ENCODE measurements at places on chromosomes 2 and 18. TPM values are rescaled to one million over a fixed set of nuclear protein-coding genes. Genes with fewer than 3 reads are reported as not detected.

DNA sequence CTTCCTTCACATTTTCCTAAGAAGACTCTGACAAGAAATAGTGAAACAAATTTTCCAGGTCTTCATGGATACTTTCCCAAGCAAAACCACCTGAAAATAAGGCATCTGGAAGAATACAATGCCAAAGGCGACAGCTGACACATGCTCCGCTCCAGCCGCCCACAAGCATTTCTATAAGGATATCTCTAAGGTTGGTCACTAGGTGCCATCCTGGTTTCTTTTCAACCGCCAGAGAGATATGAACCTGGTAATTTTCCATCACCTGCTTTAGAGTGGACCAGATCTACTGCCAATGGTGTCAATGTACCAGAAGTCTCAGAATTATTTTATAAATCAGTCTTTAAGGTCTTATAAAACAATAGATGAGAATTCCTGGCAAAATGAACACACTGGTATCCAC is 97.2 kb downstream of the GAREM1 start:
- DNase-seq, result no peak
- no peaks in the 10 kb centered on the region for H3K4me1 ChIP-seq
- H3K4me3 ChIP-seq, result no peak overlapping the region
- H3K27ac ChIP-seq, result no peak overlapping the region
- no peaks in the 10 kb centered on the region for H3K36me3 ChIP-seq
- no peaks in the 10 kb centered on the region for H3K27me3 ChIP-seq

XDH gene
- 0.43 TPM for total RNA-seq

DNA sequence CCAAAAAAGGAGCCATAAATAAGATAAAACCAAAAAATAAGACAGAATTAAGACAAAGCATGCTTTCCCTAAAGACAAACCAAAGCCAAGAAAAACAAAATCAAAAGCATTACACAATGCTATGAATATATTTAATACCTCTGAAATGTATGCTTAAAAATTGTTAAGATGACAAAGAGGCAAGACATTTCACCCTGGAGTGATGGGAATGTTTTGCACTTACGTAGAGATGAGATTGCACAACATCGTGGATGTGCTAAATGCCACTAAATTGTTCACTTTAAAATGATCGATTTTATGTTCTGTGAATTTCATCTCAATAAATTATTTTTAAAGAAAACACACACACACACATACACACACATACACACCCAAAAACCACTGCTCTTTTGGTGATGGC is 386.6 kb upstream of the KLHL29 start:
- DNase-seq, result no peak
- H3K4me3 ChIP-seq, result no peak overlapping the region
- H3K4me1 ChIP-seq, result peaks cover 13% of the 10 kb centered on the region
- no peak overlapping the region for H3K27ac ChIP-seq
- no peaks in the 10 kb centered on the region for H3K27me3 ChIP-seq

DNA sequence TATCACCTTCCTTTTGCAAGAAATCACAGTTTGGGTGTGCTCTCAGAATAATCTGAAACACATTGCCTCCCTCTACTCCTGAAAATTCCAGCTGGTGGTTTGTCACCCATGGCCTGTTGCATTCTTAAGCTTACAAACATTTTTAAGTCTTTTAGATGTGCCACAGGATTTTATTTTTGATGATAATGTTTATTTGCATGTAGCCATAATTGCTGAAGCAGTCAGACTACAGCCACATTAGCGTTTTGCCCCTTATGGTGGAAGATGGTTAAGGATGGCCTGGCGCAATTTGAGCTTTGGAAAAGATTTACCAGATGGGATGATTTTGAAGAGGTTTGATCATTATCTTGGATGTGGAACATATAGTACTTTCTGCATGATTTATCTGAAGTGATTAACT is 439.5 kb downstream of the MEIS1 start:
- no peaks in the 10 kb centered on the region for H3K27me3 ChIP-seq
- H3K4me3 ChIP-seq, result no peak overlapping the region
- no peaks in the 10 kb centered on the region for H3K4me1 ChIP-seq
- DNase-seq, result no peak

DNA sequence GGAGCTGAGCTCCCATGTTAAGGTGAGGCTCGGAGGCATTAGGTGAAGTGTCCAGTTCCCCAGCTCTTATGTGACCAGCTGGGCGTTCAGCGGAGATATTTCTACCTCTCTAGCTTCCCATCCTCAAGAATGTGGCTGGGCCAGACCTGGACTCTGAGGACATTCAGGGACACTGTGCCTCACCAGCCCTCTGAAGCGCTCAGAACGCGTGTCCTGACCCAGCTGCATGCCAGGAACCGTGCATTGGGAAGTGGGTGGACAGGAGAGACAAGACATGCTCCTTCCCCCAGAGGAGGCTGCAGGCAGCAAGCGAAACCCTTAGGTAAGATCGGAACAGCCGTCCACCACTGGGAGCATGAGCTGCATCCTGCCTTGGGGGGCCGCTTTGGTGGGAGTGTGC is 38.0 kb upstream of the GPAT2 start:
- DNase-seq, result no peak
- H3K36me3 ChIP-seq, result no peaks in the 10 kb centered on the region
- no peaks in the 10 kb centered on the region for H3K27me3 ChIP-seq

ARHGAP15 gene
- total RNA-seq, result 2.2 TPM

GALNT13 gene
- 2.2 TPM for total RNA-seq

DNA sequence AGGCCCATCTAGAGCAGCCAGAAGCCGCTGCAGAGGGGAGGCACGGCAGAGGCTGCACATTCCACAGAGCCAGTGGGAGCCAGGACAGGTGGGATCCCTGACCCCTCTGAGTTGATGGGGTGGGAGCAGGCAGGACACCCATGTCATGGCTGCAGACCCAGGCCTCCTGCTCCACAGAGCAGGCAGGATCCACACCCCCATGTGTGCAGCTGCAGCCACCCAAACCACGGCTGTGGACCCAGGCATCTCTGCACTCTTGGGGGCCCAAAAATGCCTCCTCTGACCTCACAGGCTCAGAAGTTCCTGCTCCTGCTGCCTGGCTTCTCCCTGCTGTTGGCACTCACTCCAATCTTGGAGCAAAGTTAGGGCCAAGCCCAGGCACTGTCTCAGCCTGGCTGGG is 112.3 kb upstream of the TMEM18 start:
- H3K36me3 ChIP-seq, result no peaks in the 10 kb centered on the region
- H3K27me3 ChIP-seq, result no peaks in the 10 kb centered on the region
- H3K27ac ChIP-seq, result no peak overlapping the region
- DNase-seq, result no peak
- H3K4me1 ChIP-seq, result no peaks in the 10 kb centered on the region

GRCh38 chr2:9708683-9709538 is 78.1 kb upstream of the YWHAQ start:
- no peaks in the 10 kb centered on the region for H3K27me3 ChIP-seq
- H3K36me3 ChIP-seq, result no peaks in the 10 kb centered on the region
- DNase-seq, result no peak
- no peak overlapping the region for H3K27ac ChIP-seq
- no peaks in the 10 kb centered on the region for H3K4me1 ChIP-seq
- no peak overlapping the region for H3K4me3 ChIP-seq

DNA sequence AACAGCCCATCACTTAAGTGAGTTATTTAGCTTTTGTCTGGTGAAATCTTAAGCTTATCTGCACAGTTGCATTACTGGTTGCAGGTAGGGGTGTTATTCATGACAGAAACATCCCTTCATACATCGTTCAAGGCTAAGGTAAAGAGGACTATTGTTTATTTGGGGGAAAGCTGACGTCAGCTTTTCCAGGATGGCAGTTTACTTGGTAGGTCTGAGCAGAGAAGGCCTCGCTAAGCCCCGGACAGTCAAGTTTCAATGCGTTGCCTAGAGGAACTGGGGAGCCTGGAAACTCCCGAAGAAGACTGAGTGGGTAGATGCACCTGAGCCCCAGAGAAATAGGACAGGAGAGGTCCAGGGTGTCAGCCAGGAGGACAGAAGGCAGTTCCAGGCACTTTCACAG is 2.2 kb downstream of the RNU4ATAC start:
- no peaks in the 10 kb centered on the region for H3K27me3 ChIP-seq
- H3K27ac ChIP-seq, result peak overlapping the region; percentile 20
- no peaks in the 10 kb centered on the region for H3K36me3 ChIP-seq
- no peak for DNase-seq
- H3K4me3 ChIP-seq, result no peak overlapping the region
- H3K4me1 ChIP-seq, result peaks cover 44% of the 10 kb centered on the region

DNA sequence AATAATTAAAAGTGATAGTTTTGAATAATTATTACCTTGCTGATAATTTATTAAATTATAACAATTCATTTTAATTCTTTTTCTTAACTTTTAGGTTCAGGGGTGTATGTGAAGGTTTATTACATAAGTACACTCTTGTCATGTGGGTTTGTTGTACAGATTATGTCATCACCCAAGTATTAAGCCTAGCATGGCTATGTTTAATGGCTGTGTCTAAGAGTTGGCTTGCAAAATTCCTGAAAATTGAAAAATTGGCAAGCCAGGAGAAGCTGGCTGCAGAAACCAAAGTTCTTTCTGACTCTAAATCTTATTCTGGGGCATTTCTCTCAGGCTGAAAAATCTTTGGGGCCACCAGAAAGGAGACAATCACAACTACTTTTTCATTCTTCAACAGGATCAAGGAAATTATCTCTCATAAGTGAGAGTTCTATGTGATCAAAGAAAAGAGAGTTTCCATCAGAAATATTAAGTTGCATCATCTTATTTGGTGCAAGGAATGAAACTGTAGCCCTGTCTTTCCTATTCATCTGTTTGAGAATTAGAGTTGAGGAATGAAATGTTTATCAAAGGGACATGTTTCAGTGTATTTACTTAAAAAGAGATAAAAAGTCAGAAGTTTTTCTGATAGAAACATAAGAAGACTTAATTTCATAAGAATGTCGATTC is 412.1 kb upstream of the CDH2 start:
- no peaks in the 10 kb centered on the region for H3K27me3 ChIP-seq
- H3K27ac ChIP-seq, result no peak overlapping the region
- no peak for DNase-seq
- H3K4me1 ChIP-seq, result no peaks in the 10 kb centered on the region
- no peak overlapping the region for H3K4me3 ChIP-seq

- H3K36me3 ChIP-seq, result no peaks in the 10 kb centered on the region
- H3K27me3 ChIP-seq, result no peaks in the 10 kb centered on the region
- peaks cover 5% of the 10 kb centered on the region for H3K4me1 ChIP-seq
- no peak overlapping the region for H3K27ac ChIP-seq
- no peak for DNase-seq
Observed at GRCh38 chr2:174787487-174788205, 23.4 kb upstream of the CHRNA1 start.

- peaks cover 3% of the 10 kb centered on the region for H3K4me1 ChIP-seq
- H3K27me3 ChIP-seq, result no peaks in the 10 kb centered on the region
- peak; percentile 12 for DNase-seq
- no peaks in the 10 kb centered on the region for H3K36me3 ChIP-seq
Observed at GRCh38 chr18:79524181-79525078, 128.7 kb downstream of the NFATC1 start.

- no peak overlapping the region for H3K27ac ChIP-seq
- H3K4me3 ChIP-seq, result no peak overlapping the region
Observed at GRCh38 chr2:25698752-25699151, 25.4 kb upstream of the DTNB start.

DNA sequence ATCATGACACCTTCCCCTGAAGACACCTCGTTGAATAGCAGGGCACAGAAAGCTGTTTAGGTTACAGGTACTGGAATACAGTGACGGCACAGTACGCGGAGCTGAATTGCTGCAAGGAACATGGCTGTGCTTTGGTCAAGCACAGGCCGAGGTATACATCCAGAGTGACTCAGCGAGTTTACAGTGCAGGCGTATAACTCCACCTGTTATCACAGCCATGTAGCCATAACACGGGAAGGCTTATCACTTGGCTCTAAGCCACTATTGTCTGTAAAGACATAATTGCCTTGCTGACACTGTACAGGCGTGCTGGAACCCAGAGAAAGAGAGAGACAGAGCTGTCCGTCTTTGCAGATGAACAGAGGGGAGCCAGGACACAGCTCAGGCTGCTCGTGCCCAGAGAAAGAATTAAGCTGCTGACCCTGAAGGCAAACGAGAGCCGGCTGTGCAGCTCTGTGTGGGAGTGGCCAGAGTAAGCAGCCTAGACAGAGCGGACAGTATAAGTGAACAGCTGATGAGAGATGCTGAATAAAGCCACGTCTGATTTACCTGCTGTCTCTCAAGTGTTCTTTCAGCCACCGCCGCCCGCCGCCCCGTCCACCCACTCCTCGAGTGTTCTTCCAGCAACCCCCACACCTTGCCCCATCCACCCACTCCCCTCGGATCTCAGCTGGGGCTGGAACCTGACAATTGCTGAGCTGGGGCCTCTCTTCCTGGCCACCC is 87.3 kb upstream of the PPP1CB start:
- H3K27me3 ChIP-seq, result no peaks in the 10 kb centered on the region
- H3K4me3 ChIP-seq, result no peak overlapping the region
- DNase-seq, result peak; percentile 85
- peaks cover 44% of the 10 kb centered on the region for H3K4me1 ChIP-seq

GRCh38 chr2:111117598-111118480 is 2.9 kb upstream of the BCL2L11 start:
- no peaks in the 10 kb centered on the region for H3K27me3 ChIP-seq
- no peak for DNase-seq
- no peak overlapping the region for H3K27ac ChIP-seq

GRCh38 chr2:119206201-119206600 is 17.4 kb upstream of the STEAP3 start:
- no peak for DNase-seq
- no peaks in the 10 kb centered on the region for H3K27me3 ChIP-seq
- no peaks in the 10 kb centered on the region for H3K36me3 ChIP-seq

TCF4 gene
- total RNA-seq, result 122 TPM

- no peak for DNase-seq
- peak overlapping the region; percentile 25 for H3K27ac ChIP-seq
- no peak overlapping the region for H3K4me3 ChIP-seq
- peaks cover 3% of the 10 kb centered on the region for H3K4me1 ChIP-seq
- no peaks in the 10 kb centered on the region for H3K27me3 ChIP-seq
Observed at GRCh38 chr2:168179592-168179991, 67.8 kb downstream of the STK39 start.

GRCh38 chr2:84807063-84807485 is 73.8 kb downstream of the TRABD2A start:
- H3K27ac ChIP-seq, result no peak overlapping the region
- H3K36me3 ChIP-seq, result no peaks in the 10 kb centered on the region
- DNase-seq, result no peak
- no peaks in the 10 kb centered on the region for H3K27me3 ChIP-seq

FTCDNL1 gene
- 9.7 TPM for total RNA-seq

- peak overlapping the region; percentile 48 for H3K27ac ChIP-seq
- H3K27me3 ChIP-seq, result no peaks in the 10 kb centered on the region
- H3K4me1 ChIP-seq, result peaks cover 14% of the 10 kb centered on the region
- no peak for DNase-seq
- H3K36me3 ChIP-seq, result no peaks in the 10 kb centered on the region
Observed at GRCh38 chr2:41720331-41721251, 327.2 kb upstream of the PKDCC start.

MAPRE3 gene
- total RNA-seq, result 49.8 TPM
